ENCODE measurements at places on chromosomes 6 and 20.

- no peak for DNase-seq
Measured at GRCh38 chr20:60123652-60124051, 165.4 kb downstream of the CDH26 start.

- DNase-seq: no peak
Measured at GRCh38 chr20:45082468-45082867, 18.5 kb downstream of the KCNS1 start.

- no peak for DNase-seq
Measured at GRCh38 chr6:89087881-89088280, 7.3 kb downstream of the PNRC1 start.

- no peak for DNase-seq
Measured at GRCh38 chr6:140671926-140672325, 1297.5 kb upstream of the CITED2 start.

DNA sequence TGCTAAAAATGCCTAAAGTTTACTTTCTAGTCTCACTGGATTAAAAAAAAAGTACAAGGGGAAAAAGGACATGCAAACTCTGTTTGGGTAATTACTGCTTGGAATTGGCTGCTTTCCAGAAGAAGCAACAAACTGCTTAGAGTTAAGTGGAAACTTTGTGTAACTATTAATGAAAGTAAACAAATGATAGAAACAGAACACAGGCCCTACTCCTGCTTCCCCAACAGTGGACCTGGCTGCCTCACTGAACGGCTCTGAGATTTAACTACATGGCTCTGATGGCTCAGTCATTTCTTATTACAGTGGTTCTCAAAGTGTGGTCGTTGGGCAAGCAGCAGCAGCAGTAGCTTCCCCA lies 108.5 kb downstream of the MAN1A1 start:
- DNase-seq: no peak

DNA sequence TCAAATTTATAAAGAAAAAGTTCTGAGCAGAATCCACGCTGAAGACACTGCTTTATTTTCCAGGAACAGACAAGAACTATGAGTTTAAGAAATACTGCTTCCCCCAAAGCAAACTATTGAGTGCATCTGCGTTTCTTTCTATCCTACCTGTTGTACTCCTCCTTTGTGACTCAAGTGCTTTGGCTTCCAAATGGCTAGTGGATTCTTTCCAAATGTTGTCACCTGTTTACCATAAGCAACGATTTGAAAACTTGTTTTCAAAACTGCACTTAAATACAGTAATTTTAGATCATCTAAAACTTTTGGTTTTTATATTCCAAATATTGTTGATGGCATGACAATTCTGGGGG lies 9.5 kb downstream of the PXDC1 start:
- peak; percentile 90 for DNase-seq

- DNase-seq: no peak
Measured at GRCh38 chr6:123940551-123940950, 136.9 kb downstream of the NKAIN2 start.

- DNase-seq: no peak
Measured at GRCh38 chr6:139145661-139146060, 10.8 kb downstream of the HECA start.

GRCh38 chr6:146997062-146997461 lies 207.2 kb upstream of the STXBP5 start:
- no peak for DNase-seq

DNA sequence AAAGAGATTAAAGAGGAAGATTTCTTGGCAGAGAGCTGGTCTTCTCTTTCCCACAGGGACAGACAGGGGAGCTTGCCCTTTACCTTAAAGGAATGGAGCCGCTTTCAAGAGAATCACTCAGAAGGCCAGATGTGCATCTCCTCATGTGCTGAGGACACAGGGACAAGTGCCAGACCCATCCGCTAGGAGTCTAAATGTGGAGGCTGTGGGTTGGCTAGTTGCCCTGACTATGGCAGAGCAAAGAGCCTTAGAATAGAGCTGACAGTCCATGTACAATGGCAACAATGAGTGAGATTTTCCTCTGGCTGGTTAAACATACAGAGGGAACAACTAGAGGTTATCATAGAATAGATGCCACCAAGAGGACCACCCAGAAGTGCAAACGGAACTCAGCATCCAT lies 7.3 kb upstream of the DOK5 start:
- no peak for DNase-seq

DNA sequence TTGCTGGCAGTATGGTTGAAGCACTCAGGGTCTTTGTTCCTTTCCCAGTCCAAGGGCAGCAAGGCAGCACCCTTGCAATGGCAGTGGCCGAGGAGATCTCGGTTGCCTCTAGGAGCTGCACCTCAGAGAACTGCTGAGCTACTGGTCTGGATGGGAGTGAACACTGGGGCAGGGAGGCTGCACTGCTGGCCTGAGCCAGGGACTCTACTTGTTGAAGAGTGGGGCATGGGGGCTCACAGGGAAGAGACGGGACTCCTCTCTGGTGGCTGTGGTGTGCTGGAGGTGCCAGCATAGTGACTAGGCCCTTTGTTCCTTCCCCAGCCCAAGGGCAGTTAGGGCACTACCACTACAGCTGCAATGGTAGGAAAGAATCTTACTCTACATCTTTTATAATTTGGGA lies 203.0 kb downstream of the ZDHHC14 start:
- no peak for DNase-seq

GRCh38 chr6:35419417-35419816 lies 32.7 kb upstream of the FANCE start:
- no peak for DNase-seq

- DNase-seq: no peak
Measured at GRCh38 chr6:148892247-148892646, 145.4 kb downstream of the UST start.

DNA sequence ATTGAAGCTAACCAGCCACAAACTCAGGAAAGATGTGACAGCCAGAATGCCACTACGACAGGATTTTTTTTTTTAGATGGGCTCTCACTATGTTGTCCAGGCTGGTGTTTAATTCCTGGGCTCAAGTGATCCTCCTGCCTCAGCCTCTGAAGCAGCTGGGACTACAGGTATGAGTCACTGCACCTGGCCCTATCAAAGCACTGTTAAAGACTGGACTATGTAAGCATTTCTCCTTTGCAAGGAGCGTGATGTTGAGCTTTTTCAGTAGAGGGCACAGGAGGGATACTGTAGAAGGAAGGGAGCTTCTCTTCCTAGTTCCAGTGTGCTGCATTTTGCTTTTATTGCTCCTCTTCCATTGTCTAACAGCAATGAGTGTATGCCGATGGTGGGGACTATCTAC lies 35.8 kb downstream of the ZBTB9 start:
- DNase-seq: no peak

GRCh38 chr20:59428441-59429205 lies 128.2 kb downstream of the EDN3 start:
- no peak for DNase-seq

DNA sequence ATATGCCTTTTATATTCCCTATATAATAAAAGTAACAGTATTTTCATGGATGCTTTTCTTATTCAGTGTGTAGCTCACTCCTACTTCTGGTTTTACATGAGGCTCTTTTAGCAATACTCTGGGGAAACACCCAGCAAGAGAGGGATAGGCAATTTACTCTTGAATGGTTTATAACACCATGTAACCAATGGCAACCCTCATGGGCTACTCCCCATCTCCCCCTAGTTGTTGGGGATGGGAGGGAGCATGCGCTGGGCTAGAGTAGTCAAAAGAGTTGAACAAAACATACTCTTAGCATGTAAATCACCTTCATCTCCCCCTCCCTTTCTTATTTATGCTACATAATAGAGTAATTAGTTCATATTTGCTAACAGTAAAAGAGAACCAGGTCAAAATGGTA lies 140.1 kb upstream of the LRFN2 start:
- DNase-seq: no peak

DNA sequence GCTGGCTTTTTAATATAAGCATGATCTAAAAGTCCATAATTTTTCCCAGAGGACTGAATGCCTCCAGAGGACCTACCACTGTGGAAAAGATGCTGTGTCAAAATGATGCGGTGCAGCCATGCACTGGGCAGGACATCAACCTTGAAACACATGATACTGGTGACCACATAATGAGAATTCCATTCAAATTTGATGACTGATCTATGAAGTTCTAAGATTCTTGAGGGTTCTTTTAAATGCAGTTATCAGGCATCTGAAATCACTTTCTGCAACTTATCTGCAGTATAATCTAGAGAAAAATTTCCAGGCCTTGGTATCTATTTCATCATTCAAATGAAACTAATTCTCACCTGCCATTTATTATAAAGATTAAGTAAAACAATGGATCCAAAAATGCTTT lies 15.0 kb upstream of the MARCKS start:
- no peak for DNase-seq

DNA sequence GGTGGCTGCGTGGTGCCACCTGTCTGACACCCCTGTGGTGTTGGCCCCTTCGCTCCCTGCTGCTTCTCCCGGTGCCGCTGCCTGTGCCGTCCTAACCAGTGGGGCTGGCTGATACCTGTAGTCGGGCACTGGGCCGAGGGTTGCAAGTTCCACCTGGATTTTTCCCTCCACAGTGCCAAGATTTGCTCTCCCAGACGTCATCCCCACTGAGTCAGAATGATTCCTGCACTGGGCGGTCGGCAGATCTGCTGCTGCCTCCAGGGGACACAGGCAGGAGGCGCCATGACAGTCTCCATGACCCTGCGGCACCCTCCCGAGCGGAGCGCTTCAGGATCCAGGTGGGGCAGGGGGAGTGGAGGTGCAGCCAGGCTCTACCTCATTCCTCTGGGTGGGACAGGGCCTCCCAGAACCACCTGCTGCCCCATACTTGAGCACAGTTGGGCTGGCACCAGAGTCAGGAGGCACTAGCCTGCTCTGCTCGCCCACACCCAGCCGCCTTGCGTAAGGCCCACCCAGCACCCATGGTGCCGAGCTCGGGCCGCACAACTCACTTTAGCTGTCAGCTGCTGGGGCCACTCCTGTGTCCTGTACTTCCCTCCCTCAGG lies 60.2 kb downstream of the TCP11 start:
- DNase-seq: no peak

DNA sequence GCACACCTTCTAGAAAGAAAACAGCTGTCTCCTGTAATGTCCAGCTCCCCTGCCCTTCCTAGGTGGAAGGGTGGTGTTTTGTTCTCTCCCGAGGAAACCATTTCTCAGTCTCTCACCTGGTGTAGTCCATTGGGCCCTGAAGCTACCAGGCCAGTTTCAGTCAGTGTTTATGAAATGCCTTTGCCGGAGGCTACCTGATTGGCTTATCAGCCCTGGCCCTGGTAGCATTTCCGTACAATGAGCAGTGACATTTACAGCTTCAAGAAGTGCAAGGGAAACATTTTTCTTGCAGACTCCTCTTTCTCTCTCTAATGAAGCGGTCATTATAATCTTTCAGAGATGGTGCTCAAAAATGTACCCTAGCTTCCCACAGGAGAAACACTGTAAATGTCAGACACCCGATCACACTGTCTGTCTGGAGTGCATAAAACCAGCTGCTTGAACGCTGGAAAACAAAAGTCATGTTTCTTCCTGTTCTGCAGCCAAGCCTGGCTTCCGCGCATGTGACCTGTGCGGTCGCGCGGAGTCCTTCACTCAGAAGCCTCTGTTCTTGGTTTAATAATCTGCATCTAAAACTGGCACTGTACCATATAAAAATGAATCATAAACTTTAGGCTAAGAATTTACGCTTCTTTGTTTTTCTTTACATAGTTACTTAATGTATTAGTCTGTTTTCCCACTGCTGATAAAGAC lies 28.4 kb upstream of the SAYSD1 start:
- no peak for DNase-seq

DNA sequence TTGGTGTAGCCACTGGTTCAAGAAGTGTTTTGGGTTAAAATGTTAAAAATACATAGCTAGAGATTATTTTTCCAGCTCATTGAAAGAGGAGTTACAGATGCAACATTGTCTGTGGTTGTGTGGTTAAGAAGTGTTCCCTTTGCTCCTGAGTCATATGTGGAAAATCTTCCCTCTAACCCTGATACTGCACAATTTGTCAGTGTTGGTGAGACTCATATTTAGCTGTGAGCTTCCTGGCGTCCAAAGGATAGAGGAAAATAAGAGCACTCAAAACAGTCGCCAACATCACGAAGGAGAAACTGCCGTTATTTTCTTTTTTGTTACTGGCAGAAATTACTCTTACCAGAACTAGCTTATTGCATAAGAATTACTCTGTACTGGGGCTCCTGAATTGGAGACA lies 250.4 kb downstream of the CDH4 start:
- DNase-seq: no peak

- DNase-seq: no peak
Measured at GRCh38 chr6:37309046-37309445, 44.7 kb upstream of the RNF8 start.

DNA sequence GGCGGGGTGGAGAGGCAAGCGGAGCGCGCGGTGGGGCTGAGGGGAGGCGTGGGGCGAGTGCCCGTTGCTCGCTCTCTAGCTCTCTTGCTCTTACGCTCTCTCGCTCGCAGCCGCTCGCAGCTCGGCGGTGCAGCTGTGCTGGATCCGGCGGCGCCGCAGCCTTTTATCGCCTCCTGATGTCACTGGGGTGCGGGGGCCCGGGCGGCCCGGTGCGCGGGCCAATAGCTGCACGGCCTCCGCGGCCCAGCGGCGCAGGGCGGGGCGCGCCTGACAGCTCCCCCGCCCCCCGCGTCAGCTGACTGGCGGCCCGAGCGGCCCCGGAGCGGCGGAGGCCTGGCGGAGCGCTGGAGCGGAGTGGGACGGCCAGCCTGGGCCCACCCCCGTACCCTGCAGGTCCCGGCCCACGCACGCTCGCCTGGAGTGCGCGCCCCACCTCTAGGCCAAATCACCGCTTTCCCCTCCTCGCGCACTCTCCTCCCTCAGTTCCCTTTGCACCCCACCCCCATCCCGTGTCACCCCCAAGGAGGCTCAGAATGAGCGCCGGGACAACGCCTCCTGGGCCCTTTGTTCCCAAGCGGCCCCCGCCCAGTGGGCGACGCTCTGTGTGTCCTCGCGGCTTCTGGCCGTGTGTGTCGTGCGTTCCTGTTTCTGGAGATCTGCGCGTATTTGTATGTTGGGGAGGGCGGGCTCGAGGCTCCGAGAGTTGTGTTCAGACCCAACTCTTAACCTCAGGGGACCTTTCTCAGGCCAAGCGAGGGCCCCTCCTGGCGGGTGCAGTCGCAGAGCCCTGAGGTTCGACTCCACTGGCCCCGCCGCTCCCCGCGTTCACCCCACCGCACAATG lies at the start of gene MAFB:
Gene MAFB (minus strand): TSS at position 137 of the 843 bp plus-strand sequence. CDS start 386 bp downstream, outside the sequence.
- DNase-seq: peak; percentile 80

- DNase-seq: no peak
Measured at GRCh38 chr6:45835721-45836437, 179.8 kb downstream of the CLIC5 start.

DNA sequence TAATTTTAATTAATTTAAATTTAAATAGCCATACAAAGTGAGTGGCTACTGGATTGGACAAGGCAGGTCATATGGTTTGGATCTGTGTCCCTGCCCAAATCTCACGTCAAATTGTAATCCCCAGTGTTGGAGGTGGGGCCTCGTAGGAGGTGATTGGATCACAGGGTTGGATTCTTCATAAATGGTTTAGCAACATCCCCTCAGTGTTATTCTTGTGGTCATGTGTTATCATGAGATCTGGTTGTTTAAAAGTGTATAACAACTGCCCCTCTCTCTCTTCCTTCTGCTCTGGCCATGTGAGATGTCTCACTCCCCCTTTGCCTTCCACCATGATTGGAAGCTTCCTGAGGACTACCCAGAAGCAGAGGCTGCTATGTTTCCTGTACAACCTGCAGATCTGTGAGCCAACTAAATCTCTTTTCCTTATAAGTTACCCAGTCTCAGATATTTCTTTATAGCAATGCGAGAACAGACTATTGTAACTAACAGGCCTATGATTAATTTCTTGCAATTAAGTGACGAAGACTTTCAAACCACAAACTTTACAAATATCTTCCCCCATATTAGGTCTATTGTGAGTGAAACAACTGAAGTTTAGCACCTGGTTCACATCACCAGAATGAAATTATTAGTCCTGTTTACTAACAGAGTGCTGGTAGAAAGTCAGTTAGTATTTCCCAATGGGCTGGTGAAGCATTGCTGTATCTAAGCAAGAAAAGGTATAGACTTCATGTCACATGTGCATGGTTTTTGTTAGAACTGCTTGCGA lies 60.0 kb upstream of the TNFAIP3 start:
- no peak for DNase-seq

Measured in NCI-H2029 (cell line).